HEK293T (cell line): ENCODE measurements at places on chromosomes 5 and 9.

DNA sequence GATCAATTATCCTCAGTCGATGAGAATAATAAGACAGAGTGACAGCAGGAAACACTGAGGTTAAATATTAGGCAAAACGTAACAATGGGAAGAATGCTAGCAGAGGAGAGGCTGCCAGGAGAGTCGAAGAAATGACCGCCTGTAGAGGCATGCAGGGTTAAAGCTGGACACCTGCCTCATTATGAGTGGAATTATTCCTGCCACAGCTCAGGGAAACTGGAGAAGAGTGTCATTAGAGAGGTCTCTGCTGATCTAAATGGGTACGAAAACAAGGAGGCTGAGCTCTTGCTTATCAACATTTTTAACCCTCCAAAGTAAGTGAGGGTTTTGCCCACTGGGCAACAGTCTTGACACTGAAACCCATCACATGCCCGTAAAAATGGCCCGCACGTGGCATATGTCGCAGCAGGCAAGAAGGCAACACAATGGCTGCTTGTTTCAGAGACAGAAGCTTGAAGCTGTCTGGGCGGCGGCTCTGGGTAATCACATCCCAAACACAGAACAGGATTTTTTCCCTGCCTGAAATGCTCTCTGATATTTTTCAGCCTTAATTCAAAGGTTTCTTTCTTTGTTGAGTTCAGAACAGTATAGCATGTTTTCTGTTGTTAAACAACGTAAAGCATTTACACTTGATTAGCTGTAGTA lies 118.7 kb downstream of the MED27 start:
- no peak for DNase-seq

- DNase-seq, result no peak
Measured at GRCh38 chr9:14485366-14485765, 171.4 kb upstream of the NFIB start.

DNA sequence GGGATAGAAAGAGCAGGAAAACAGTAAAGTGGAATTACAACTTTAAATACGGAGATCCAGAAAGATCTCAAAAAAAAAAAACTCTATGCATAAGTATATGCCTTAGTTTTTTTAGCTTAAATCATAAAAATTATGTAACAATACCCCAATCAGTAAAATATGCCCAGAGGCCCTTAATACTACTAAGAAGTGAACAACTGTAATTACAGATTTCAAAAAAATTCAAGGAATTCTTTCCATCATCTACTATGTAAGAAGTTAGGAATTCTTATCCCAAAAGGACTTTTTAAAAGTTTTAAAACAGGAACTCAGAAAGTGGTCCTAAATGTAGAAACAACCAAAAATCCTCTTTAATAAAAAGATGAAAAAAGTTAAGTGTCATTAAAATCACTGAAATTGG lies 111.3 kb downstream of the SSBP2 start:
- no peak for DNase-seq

DNA sequence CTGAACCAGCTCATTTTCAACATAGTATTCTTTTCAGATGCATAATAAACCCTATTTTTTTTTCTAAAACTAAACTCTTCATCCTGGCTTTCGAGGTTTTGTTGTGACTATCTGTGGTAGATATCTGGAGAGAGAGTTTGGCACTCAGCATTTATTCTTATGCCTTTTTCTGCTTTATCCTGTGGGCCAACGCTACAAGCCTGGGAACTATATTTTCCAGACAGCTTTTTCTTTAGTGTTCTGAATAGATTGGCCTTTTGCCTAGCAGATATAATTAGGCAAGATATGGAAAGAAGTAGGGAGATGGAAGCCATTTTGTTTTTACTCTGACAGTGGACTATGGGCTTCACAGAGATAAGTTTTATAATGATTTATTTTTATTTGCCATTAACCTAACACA lies 486.7 kb downstream of the TMEM232 start:
- no peak for DNase-seq

DNA sequence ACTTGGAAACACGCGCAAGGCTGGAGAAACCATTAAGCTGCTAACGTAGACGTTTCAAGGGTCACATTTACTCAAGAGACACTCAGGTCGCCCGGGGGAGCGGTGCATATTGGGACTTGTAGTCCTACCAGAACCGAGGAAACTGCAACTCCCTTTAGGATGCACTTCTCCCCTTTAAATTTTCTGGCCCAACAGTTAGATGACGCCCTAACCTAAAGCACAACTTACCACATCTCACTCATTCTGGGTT lies 384 bp upstream of the DMXL1 start:
- DNase-seq, result peak; percentile 58

- no peak for DNase-seq
Measured at GRCh38 chr5:176748967-176749935, 61.1 kb upstream of the UNC5A start.

DNA sequence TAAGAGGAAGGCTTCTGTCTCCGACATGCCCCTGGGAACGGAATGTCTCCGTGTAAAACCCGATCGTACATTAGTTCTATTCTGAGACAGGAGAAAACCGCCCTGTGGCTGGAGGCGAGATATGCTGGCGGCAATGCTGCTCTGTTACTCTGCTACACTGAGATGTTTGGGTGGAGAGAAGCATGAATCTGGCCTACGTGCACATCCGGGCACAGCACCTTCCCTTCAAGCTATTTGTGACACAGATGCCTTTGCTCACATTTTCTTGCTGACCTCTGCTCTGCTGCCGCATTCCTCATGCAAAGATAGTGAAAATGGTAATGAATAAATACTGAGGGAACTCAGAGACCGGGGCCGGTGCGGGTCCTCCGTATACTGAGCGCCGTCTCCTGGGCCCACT lies 2.2 kb upstream of the DPP7 start:
- DNase-seq, result no peak

- no peak for DNase-seq
Measured at GRCh38 chr5:76626738-76627137, 3.5 kb upstream of the F2RL2 start.

DNA sequence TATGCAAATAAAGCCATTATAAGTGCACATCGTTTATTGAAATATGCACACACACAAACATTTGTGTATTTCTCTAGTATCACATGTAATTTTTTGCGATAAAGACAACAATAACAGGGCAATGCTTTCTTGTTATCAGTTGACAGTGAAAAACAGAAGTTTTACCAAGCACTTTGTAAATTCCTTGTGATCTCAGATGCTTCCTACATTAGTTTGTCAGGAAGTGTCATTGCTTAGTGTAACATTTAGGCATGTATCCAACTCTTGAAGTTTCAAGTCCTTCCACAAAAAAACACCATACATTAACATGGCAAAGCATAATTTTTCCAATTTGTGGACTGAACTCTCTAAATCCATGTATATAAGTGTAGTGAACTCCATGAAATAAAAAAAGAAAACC lies 46.4 kb downstream of the MOCS2 start:
- DNase-seq, result no peak

DNA sequence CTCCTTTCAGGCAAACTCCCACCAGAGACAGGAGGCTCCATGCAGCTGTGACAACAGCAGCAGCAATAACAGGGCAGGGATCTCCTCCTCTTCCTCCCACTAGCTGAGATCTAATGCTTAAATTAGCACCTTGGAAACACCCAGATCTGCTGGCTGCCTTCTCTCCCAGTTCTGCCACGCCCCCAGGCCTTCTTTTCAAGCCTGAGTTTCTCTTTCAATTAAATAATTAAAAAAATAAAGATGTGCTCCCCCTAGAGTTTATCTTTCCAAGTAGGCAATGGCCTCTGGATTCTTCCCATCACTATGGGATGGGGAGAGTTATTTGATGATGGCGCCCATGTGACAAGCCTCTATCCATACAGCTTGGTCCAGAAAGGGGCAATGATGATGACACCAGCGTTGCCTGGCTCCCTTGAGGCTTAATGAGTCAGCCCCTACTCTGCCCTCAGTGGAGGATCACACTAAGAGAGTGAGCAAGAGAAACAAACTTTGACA lies 3.8 kb downstream of the FAM219A start:
- no peak for DNase-seq

DNA sequence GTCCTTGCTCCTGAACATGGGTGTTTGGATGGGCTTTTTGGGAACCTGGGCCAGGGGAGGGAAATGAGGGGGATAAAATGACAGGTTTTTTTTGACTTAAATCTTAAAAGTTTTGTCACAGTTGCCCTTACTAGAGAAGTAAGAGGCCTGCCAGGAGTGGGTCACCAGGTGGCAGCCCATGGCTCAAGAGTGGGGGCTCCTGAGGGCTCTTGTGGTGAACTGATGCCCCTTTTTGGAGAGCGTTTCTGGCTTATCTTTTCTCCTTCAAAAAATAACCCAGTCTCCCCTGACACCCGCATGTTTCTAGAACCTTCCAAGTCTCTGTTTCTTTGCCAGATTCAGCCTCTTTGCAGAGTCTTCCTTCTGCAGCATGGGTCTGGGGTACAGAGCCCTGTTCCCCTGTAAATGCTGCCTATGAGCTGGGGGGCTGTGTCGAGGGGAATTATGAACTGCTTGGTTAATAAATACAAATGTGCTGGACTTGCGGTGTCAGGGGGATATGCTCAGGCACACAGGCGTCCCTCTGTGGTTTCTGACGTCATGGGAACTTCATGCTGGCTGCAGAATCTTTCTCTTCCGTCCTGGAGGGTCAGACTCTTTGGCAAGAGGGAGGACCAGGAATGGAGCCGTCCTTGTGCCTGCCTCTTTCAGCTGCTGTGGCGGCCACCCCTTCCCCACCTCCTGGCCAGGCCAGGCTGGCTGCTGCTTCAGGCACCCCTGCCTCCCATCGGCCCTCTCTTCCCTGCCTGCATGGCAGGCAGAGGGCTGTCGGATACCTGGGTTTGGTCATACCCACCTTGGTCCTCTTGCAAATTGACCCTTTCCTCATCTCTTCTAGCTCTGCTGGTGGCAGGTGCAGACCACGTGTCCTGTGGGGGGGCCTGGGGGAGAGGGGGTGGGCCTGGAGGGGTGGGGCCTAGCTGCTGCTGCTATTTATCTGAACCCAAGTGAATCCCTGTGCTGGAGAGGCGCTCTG lies 30.1 kb downstream of the PTPA start:
- no peak for DNase-seq

- DNase-seq, result no peak
Measured at GRCh38 chr5:133934822-133935666, 33.4 kb downstream of the C5orf15 start.

DNA sequence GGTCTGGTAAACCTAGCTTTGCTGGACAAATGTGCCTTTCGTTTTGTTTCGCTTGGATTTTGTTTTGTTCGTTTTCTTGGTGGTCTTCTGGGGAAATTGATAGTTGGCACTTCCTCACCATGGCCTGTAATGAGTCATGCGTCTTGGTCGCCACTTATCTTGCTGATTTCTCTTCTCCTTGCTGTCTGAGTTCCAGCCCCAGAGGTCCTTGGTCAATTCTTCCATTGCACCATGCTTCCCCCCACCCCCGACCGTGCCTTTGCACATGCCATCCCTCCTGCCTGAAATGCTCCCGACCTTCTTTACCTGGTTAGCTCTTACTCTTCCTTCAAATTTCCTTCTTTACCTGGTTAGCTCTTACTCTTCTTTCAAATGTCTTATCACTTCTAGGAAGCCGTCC lies 168.7 kb upstream of the MSX2 start:
- no peak for DNase-seq

DNA sequence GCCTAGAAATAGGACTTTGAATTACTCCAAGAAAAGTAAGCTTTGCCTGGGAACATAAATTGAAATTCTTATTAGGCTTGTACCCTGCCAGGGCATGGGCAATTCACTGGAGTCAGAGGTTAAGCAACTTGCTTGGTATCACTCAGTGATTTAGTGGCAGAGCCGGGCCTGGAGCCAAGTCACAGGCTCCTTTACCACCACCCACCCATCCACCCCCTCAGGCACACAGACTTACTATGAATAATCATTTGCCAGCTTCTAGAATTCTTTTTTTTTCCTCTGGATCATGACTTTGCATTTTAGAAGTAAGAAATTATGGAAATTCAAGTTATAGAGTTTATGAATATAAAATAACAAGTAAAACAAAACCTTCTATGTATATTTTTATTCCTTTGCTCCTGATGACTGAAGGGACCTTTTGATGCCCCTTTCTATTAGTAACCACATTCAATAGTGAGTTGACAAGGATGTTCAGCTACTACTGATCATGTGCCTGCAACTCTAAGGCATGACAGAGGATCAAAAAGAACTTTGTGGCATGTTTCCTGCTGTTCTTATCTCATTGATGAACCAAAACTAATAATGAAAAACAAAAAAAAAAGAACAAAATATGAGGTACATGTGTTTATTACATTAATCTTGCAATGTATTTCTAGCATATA lies 614.7 kb downstream of the TLR4 start:
- DNase-seq, result no peak

DNA sequence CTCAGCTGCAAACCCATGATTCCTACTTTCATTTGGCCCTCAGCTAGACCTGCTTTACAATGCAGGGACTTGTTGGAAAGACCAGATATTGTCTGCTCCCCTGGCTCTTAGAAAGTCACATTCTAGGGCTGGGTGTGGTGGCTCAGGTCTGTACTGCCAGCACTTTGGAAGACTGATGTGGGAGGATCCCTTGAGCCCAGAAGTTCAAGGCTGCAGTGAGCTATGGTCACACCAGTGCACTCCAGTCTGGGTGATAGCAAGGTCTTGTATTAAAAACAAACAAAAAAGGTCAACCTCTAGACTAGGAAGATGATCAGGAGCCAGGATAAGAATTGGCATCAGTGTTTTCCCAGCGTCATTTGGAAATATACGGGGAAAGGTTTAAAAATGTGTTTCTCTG lies 145.8 kb downstream of the PALM2AKAP2 start:
- DNase-seq, result no peak

GRCh38 chr5:93610581-93611272 lies 27.7 kb downstream of the NR2F1 start:
- DNase-seq, result no peak

GRCh38 chr9:3441197-3441816 lies 84.5 kb downstream of the RFX3 start:
- peak; percentile 24 for DNase-seq

DNA sequence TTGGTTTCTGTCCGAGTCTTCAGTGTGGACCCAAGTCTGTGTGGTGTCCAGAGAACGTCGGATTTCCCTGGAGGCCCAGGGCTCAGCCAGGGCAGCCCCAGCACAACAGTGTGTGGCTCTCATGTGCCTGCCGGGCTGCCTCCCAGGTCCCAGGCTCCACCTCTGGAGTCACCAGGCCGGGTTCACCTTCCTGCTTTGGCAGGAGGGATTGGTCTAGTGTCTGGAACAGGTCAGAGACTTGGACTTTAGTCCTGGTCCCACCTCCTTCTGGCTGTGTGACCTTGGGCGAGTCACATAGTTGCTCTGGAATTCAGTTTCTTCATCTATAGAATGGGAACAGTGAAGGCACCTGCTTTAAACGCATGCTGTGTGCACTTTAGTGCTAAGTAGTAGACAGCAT lies 3.2 kb downstream of the DOLPP1 start:
- no peak for DNase-seq

GRCh38 chr9:97979788-97980478 lies 3.2 kb upstream of the ANP32B start:
- no peak for DNase-seq
